ENCODE measurements at places on chromosomes 5 and 9.
A peak's percentile ranks its signal among the peaks of the same experiment; 100 is the strongest.

- no peak for DNase-seq
Measured at GRCh38 chr9:116096046-116096445, 57.5 kb upstream of the PAPPA start.

DNA sequence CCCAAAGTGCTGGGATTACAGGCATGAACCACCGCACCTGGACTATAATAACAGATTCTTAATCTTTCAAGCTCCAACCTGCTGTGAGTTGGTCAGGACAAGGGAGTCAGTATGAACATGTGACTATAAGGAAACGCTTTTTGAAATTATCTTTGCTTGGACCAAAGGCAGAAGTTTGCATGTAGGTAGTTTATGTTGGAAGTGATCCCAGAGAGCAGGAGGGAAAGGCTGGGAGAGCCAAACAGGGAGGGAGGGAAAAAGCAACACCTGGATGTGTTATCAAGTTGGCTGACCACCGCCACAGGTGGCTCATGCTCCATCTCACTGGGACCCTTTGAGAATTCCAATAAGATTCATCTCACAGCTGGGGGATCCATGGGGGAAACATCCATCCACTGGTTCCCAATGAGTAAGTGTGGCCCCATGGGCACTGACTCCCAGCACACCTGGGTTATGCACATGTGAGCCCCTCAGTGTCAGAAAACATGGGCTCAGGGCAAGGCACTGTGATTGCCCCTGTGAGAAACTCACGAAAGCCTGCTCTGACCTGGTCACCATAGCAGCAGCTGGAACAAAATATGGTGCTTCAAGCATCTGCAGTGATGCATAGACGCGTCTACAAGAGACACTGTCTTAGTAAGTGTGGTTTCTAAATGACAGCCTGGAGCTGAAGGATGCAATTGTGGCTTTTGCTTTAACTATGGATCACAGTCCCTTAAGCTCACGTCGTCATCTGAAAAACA lies 62.1 kb downstream of the ARSB start:
- DNase-seq: no peak

DNA sequence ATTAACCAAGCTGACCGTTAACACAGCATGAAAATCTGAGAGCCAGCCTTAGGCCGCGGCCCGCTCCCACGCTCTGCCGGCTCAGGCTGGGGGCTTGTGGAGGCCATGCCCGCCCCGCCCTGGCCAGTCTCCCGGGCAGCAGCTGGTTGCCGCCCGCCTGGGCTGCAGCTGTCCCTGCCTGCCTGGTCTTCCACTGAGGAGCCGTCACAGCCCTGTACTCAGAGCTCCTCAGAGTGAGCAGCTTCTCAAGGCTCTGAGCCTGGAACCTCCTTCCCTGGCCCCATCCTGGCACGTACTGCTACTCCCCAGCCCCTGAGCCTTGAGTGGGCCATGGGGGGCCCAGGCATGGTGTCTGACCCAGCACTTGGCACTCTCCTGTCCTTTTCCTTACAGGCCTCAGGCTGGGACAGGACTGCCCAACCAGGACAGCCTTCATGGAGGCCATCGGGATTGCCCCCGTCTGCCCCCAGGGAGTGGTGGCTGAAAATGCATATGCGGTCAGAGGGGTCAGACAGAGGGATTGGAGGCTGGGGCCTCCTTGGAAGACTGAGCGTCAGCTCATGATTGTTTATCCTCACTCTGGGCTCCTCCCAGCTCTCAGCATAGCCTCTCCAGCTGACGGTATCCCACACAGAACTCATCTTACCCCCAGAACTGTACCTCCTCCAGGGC lies 11.9 kb downstream of the FGFR4 start:
- DNase-seq: no peak

- no peak for DNase-seq
Measured at GRCh38 chr5:66958980-66959641, 237.5 kb downstream of the CD180 start.

GRCh38 chr5:119344231-119344630 lies 11.6 kb upstream of the TNFAIP8 start:
- DNase-seq: no peak

GRCh38 chr5:17796757-17797396 lies 162.6 kb downstream of the TAF11L14 start:
- DNase-seq: no peak

GRCh38 chr5:73352649-73353230 lies 95.8 kb downstream of the FOXD1 start:
- DNase-seq: no peak

DNA sequence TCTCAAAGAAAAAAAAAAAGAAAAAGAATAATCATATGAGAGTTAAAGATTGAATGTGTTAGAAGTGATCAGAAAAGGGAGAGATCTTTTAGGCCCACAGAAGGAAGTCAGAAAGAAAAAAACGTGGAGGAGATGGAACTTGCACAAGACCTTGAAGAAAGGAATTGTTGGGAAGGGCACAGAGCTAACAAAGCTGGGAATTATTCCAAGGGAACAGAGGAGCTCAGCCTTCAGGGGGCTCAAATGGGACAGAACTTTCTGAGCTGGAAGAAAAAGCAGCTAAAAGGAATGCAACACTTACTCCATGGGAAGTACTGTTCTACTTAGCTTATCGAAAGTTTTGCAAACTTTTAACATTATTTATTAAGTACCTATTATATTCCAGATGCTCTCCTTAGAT lies 153.4 kb upstream of the ADRA1B start:
- no peak for DNase-seq

DNA sequence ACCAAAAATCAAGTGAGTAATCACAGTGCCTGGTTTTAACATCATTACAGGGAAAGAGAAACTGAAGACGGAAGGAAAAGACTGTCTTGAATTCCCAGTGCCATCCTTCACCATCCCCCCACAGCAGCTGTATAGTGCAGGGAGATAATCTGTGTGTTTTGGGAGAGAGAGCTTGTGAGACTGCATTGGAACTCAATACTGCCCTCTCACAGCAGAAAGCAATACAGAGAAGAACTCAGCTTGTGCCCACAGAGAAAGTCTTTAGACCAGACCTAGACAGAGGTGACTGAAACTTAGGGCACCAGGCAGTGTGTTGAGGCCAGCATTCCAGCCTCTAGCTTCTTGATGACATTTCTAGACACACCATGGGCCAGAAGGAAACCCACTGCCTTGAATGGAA lies 754.7 kb upstream of the CDH6 start:
- no peak for DNase-seq

DNA sequence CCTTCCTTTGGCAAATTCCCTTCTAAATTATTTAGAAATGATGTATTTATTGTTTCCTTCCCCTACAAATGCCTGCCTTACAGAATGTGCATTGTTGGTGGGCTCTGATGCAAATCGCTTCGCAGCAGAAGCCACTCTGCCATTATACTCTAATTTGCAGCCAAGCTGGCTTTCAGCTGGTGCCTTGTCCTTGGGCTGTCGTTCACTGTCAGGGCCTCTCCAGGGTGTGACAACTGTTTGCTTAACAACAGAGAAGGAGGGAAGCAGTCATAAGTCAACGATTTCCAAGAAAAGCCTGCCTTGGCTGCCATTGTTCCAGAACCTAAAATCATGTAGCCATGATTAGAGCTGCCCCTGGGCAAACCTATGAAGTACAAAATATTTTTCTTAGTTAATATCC lies 260.1 kb upstream of the RGMB start:
- DNase-seq: no peak

DNA sequence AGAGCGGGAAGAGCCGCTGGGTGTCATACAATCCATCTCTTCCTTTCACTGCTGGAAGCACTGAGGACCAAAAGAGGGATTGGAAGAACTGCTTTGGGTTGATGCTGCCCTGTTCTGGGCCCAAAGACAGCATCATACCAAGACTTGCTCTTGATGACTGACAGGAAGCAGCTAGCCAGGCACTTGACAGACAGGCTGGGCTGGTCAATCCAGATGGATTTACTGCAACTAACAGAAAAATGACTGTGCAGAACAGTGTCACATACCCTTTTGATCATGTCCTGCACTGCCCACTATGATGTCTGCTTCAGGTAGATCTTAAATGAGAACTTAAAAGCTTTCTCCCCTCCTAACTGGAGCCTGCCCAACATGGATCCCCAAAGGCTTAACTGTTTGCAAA lies 157.6 kb downstream of the CRB2 start:
- no peak for DNase-seq

- no peak for DNase-seq
Measured at GRCh38 chr9:7375013-7375511, 424.5 kb downstream of the DMAC1 start.

DNA sequence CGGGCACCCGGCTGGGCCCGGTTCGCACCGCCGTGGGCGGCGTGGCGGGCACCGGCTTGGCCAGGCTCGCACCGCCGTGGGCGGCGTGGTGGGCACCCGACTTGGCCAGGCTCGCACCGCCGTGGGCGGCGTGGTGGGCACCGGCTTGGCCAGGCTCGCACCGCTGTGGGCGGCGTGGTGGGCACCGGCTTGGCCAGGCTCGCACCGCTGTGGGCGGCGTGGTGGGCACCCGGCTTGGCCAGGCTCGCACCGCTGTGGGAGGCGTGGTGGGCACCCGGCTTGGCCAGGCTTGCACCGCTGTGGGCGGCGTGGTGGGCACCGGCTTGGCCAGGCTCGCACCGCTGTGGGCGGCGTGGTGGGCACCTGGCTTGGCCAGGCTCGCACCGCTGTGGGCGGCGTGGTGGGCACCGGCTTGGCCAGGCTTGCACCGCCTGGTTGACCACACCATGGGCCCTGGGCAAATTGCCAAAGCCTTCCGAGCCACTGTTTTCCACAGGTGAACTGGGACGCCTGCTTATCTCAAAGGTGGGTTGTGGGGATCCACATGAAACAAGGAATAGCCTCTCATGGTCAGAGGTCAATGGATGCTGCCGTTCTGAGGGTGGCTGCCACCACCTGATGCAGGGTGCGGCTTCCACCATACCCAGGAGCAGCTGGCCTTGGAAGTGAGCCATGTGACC lies 28.2 kb downstream of the ADAMTSL2 start:
- no peak for DNase-seq

DNA sequence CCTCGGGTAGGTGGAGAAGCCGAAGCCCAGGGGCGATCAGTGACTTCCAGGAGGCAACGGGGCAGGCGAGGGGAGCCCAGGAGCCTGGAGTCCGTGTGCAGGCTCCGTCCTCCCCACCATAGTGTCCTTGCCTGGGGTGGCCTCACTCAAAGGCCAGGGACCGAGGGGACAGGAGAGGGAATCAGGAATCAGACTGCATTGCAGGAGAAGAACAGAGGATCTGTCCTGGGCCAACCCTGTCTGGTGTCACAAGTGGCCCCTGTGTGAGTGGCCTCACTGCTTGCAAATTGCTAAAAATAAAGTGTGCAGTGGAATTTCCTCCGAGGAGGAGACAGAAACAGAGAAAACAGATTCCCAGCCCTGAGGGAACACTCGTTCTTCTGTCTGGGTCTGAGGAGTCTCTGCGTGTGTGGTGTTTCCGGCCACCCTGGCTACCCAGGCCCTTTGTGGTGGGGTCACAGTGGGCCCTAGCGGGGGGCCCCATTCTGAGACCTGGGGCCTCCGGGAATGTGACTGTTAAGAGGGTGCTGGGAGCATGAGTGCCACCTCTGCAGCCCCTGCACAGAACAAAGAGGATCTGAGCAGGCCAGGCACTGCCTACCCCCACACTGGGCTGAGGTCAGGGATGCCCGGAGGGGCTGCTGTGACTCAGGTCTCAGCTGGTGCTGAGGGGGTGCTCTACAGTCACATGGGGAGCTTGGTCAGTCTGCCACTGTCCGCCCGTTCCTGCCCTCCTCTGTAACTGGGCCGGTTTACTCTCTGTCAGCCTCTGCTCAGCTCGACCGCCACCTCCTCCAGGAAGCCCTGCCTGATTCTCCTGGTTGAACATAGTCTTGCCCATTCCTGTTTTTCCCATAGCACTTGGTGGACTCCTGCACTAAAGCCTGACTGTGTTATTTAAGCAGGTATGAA lies 7.4 kb downstream of the TRAF1 start:
- DNase-seq: peak; percentile 3

GRCh38 chr5:10604975-10605374 lies 41.1 kb downstream of the ANKRD33B start:
- no peak for DNase-seq
